ENCODE measurements at places on chromosomes 1 and 21.

GRCh38 chr1:147479864-147480564, 61.3 kb upstream of the BCL9 start:
- no peak for DNase-seq

DNA sequence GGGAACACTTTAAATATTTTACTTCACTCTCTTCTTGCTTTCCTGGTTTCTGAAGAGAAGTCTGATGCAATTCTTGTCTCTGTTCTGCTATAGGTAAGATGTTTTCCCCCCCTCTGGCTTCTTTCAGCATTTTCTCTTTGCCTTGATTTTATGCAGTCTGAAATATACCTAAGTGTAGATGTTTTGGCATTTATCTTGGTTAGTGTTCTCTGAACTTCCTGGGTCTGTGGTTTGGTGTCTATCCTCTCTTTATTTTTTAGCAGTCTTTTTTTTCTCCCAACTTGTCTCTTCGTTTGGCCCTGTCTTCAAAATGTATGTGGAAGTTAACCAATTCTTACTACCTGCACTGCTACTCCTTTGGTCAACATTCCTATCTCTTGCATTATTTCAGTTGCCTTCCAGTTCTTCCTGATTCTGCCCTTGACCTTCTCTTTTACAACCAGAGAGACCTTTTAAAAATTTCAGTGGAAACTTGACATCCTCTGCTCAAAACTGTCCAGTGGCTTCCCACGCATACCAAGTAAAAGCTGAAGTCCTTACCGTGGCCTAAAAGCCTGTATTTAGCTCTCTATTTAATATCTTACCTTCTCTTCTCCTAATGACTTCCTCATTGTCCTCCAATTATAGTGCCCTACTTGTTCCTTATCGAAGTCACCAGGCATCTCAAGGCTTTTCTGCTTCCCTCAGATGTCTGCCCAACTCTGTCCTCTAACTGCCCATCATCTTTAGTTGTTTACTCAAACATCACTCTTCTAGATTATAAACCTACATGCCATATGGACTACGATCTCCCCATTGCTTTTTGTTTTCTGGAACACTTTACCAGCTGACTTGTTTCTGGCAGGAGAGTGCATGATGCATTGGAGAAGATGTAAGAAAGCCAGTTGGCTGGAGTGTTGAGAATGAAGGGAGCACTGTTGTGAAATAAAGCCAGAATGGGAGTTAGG, 40.9 kb downstream of the RAP1A start:
- no peak for DNase-seq

GRCh38 chr1:109482791-109483671, 674 bp upstream of the ATXN7L2 start:
- peak; percentile 17 for DNase-seq

- DNase-seq, result no peak
Observed at GRCh38 chr1:26290122-26290881, 10.4 kb downstream of the SH3BGRL3 start.

DNA sequence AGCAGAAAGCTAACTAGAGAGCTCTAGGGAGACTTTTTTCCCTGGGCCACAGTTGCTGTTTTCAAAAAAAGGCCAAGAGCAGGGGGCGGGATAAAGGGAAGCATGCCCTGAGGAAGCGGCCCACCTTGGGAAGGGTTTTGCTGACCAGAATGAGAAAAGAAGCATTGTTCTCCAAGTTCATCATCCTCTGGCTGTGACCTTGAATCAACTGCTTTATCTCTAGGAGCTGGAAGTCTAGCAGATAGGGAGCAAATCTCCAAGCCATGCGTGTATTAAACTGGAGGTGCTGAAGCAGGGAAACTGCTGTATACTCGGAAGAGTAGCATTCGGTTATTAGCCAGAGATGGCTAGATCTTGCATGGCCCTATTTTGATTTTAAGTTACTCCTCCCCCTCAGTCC, 64.8 kb downstream of the ATP2B4 start:
- DNase-seq, result no peak

GRCh38 chr1:146036965-146037646, 15.6 kb upstream of the HJV start:
- DNase-seq, result peak; percentile 67

GRCh38 chr1:10252508-10252907, 42.1 kb downstream of the KIF1B start:
- no peak for DNase-seq

DNA sequence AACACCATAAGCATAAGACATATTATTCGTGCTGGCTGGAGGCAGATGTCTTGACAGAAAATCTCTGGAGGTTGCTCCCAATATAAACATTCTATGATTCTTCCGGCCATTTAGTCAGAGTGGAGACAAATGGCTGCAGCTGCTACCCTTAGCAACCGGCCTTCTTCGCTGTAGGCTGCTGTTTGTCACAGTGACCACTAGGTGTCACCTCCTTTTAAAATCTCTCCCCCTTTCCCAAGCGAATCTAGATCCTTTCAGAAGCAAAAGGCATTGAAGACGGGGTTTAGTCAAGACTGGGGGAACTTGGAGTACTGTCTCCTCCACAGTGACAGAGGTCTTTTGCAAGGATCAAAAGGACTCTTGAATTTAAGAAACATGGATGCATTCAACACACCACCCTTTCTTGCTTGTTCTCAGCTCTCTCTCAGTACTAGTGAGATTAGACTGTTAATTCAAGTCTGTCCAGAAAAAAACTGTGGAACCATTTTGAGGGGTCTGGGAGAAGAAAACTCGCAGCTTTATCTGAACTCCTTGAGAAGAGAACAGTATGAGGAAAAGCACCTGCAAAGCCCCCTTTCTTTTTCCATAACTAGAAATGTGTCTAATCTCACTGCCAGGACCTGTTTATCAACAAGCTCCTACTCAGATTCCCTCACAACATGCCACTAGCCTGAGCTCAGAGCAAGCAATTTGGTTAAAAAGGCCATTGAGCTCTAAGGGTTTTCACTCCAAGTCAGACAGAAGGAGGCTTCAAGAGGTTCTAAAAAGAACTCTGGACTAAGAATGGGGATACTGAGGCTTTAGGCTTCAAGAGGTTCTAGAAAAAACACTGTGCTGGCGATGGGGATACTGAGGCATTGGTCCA, 408.3 kb upstream of the PLXNA2 start:
- DNase-seq, result no peak

DNA sequence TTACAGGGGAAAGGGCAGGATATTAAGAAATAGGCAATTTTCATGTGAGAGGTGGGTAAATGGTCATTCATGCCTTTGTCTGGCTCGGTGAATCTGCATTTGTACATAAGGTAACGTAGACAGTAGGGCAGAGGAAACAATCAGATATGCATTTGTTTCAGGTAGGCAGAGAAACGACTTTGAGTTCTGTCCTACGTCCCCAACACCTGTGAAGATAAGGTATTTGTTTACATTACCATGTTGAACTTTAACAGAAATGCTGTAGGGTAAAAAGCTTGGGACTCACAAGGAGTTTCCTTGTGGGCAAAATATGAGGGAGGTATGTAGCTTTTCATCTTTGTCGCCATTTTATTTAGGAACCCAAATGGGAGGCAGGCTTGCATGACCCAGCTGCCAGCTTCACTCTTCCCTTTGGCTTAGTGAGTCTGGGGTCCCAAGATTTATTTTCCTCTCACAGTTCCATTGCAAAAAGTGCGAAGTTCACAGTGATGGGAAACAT, 31.4 kb downstream of the B3GALT5 start:
- no peak for DNase-seq

GRCh38 chr21:16900685-16901084, 612.2 kb upstream of the CXADR start:
- no peak for DNase-seq

DNA sequence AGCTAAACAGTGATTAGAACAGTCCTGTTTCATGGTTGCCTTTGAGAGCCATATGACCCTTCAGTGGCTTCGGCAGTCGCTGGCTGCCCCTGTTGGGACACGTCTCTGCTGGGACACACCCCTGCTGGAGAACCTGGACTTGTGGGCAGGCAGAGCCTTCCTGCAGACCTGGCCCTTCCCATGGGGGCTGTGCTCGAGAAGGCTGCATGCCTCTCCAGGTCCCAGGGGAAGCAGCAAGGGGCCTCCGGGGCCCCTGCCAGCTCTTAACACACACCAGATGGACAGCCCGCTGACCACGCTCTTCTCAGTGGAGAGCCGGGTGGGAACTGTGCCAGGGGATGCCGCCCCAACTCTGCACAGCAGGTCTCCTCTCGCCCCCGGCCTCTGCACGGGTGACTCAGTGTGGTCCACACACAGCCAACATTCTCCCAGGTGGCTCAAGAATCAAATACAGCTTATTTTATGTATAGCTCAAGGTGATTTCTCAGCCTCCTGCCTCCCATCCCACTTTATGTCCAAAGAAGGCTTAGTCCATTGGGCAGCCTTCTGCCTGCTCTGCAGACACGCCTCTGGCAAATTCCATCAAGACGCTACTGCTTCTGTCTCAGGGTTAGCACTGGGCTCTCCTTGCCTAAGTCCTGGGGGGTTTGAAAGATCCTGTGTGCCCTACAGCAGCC, 450.8 kb downstream of the KIF26B start:
- no peak for DNase-seq

- DNase-seq, result no peak
Observed at GRCh38 chr1:158939180-158939579, 7.8 kb downstream of the PYHIN1 start.

DNA sequence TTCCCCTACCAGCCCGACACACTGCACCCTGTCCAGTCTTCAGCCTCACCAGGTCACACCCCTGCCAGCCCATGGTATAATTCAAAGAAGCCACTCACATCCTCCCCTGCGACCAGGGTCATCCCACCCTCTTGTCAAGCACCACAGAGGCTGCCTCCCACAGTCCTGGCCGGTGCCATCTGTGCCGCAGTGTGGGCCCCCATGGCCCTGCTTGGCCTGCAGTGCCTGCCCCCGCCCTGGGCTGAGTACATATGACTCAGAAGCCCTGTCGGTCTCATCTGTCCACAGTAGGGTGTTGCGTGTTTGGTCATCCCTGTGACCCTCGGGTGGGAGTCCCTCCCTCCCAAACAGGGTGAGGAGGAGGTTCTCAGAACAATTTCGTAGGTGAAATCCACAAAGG, 190.8 kb upstream of the AJAP1 start:
- DNase-seq, result no peak

GRCh38 chr1:25624156-25624555, 7.6 kb downstream of the MAN1C1 start:
- no peak for DNase-seq

GRCh38 chr1:18794051-18794450, 65.4 kb downstream of the TAS1R2 start:
- DNase-seq, result no peak

DNA sequence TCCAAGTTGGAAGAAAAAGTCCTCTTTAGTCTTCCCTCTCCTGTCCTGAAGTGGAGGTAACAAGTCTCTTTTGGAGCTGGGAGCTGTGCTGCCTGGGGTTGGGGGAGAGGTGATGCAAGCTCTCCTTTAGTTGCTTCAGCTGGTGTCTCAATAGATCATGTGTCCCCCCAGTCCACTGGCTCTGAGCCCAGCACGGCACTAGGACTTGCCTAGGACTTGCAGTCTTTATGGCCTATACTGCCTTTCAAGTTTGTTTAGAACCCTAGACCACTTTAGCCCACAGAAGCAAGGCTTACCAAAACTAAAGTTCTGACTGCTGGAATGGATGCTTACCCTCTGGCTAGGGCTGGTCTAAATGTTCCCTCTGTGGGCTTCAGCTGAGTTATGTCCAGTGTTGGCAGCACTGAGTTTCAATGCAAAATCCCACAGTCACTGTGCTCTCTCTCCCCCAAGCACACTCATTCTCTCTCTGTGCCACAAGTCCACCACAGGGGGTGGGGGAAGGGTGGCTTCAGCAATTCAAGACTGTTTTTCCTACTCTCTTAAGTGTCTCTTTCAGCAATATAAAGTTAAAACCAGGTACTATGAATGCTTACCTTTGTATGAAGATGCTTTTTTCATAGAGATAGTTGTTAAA, 185.0 kb downstream of the DNAH14 start:
- no peak for DNase-seq

DNA sequence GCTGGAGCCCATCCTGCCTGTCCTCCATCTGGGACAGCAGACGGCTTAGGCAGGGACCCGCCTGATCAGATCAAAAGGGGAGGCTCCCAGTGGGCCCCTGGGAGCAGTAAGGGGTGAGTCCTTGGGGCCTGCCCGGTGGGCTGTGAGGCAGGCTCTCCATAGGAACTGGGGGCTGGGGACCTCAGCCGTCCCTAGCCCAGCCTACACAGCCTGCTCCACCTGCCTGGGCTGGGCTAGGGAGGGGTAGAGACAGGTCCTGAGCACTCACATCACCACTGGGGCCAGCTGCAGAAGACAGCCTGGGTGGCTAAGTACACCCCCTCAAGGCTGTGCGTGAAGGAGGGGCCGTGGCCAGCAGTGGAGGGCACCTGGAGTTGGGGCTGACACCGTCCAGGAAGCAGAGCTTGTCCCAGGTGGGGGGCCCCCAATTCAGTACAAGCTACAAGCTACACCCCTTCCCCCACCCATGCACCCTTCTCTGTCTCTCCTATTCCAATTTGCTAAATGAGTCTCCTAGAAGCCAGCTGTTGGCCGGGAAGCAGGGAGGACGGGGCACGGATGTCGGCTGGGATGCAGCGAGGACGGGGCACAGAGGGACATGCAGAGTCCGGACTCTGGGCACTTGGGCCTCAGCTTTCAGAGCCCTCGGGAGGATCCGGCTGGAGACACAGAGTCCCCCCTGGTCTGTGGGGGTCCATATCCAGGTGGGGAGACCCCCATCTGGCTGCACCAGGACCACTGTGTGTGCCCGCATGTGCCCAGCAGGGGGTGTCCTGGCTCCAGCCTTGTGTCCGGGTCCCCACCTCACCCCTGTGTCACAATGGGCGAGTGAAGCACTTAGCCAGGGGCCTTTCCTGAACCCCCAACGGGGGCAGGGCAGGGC, 1.7 kb downstream of the ISG15 start:
- DNase-seq, result no peak

GRCh38 chr1:15723631-15724246, 12.3 kb upstream of the SLC25A34 start:
- DNase-seq, result no peak

DNA sequence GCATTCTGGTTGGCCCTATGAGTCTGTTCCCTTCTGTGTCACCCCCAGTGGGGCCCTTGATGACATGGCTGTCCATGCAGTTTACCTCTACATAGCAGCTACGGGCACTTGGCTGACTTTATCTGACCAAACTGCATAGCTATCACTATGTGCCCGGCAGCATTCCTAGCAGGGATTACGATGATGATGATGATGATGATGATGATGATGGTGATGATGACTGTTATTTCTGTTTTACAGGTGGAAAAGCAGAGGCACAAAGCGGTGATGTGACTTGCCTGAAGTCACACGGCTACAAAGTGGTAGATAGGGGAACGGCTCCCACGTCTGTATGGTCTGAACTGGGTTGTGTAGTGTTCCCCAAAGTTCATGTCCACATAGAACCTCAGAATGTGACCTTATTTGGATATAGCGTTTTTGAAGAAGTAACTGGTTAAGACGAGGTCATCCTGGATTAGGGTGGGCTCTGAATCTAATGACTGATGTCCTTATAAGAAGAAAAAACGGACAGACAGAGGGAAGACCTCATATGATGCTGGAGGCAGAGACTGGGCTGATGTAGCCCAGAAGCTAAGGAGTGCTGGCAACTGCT, 57.6 kb downstream of the RUNX1 start:
- DNase-seq, result no peak

DNA sequence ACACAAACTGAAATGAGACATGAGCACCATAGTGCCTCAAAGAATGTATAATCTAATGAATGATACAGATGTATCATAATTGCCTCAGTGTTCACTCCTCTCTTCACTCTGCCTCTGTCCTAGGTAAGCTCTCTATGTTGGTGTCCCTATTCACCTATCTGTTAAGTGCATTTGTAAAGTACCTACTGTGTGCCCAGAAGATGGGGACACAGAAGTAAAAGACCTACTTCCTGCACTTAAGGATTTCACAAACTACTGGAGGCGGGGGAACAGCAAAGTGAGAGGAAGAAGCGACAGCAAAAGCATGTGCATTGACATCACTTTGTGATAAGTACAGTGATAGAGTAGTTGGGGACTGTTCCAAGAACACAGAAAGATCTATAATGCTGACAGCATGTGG, 18.1 kb downstream of the RD3 start:
- DNase-seq, result no peak

Measured in stimulated activated CD4-positive, alpha-beta T cell treated with anti-CD3 and anti-CD28 coated beads, TNF-alpha, amount 100 ng/mL, for 24 hours (primary cell).